Fibroblast of villous mesenchyme (primary cell): ENCODE measurements at places on chromosomes 16 and 17. TPM values are rescaled to one million over a fixed set of nuclear protein-coding genes. Genes with fewer than 3 reads are reported as not detected.
A peak's percentile ranks its signal among the peaks of the same experiment; 100 is the strongest.

TP53 gene
- total RNA-seq = 50.6 and 79.5 TPM in 2 replicates

NRN1L gene
- not detected in 2 replicates for total RNA-seq

KRTAP1-1 gene
- not detected in 2 replicates for total RNA-seq

DNA sequence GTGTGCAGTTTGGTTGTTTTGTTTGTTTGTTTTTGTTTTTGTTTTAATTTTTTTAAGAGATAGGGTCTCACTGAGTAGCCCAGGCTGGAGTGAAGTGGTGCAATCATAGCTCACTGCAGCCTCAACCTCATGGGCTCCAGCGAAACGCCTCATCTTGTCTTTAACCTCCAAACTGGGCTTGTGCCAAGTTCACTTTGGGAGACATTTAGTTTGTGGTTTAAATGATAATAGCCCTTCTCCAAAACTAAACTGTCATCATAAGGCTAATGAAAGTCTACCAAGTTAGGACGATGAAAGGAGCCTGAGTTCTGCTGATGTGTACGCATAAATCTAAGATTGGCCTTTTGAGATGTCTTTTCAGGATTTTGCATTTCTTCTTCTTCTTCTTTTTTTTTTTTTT is 6.5 kb upstream of the CARD14 start:
- DNase-seq = no peak

GRCh38 chr17:50211249-50212120 is 10.1 kb upstream of the COL1A1 start:
- peak; percentile 75 for DNase-seq

- peak; percentile 12 for DNase-seq
These were observed 845 bp downstream of the P3H4 start for GRCh38 chr17:41810659-41811548.

DNA sequence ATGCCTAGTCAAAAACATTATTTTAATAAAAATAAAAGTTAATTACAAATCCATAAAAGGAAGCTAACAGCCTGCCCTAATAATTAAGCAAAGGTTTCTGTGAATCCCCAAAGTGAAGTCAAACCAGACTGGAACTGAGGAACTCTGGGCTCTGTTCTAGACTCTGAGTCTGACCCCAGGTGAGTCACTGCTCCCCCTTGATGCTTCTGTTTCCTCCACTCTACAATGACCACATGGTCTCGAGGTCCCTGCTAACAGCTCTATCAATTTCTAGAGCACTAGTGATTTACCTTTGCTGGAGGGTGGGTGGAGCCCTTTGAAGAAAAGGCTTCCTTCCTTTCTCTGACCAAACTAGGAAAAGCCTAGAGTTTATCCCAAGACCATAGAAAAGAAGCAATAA is 32.4 kb downstream of the XPO6 start:
- no peak for DNase-seq

GRCh38 chr16:56961851-56962281 is at the start of gene CETP:
Gene CETP (plus strand): TSS chr16:56961950. CDS start chr16:56961980, 30 bp downstream.
- DNase-seq = no peak

DNA sequence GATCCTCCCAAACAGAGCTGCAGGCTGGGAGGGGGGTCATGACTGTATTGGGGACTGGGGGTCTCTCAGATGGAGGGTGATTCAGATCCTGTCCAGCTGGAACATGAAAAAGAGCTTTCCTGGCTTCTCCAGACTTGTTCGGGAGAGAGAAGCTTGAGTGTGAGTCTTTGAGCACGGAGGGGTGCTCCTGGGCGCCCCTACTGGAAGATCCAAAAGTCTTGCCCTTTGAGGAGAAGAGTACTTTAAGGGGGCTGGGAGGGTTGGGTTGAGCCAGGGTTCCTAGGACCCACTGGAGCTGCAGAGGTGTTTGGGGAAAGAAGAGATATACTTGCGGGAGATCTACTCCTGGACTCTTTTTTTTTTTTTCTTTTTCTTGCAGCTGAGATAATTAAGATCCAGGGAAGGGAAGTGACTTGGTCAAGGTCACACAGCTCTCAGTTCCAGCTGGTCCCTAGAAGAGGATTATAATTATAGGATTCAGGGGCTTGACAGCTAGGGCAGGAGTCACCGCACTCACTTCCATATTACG is 8.4 kb downstream of the RARA start:
- DNase-seq = peak; percentile 82

GRCh38 chr16:66045626-66046025 is 320.9 kb upstream of the CDH5 start:
- no peak for DNase-seq

GRCh38 chr17:62121025-62121730 is 56.1 kb upstream of the MED13 start:
- no peak for DNase-seq

- no peak for DNase-seq
These were observed 41.3 kb downstream of the MRM3 start for GRCh38 chr17:823501-823902.
